ENCODE measurements at places on chromosomes 12 and 14. TPM values are rescaled to one million over a fixed set of nuclear protein-coding genes. Genes with fewer than 3 reads are reported as not detected.

PDZRN4 gene
- 176 TPM for total RNA-seq

ACOT6 gene
- total RNA-seq: not detected

DNA sequence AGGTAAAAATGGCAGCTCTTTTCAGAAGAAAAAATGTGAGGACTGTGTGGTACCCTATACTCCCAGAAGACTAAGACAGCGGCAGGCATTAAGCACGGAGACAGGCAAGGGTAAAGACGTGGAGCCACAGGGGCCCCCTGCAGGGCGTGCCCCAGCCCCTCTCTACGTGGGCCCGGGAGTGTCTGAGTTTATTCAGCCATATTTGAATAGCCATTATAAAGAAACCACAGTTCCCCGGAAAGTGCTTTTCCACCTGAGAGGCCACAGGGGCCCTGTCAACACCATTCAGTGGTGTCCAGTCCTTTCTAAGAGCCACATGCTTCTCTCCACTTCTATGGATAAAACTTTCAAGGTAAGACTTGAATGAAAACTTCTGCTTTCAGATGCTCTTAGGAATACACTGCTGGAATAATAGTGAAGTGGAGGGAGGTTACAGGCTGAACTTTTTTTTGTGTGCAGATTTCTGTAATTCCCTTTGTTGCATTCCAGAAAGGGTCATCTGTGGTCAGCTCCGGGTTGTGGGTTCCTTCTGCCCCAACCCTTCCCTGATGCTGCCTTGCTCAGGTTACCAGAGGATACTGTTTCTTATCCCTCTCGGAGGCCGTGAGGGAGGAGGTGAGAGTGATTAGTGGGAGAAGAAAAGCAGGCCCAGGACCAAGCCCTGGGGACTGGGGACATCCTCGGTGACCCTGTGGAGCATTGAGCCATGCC, 58.4 kb downstream of the SLC25A47 start:
- no peak for DNase-seq

GRCh38 chr12:89831310-89832095, 122.9 kb upstream of the ATP2B1 start:
- no peak for DNase-seq

DNA sequence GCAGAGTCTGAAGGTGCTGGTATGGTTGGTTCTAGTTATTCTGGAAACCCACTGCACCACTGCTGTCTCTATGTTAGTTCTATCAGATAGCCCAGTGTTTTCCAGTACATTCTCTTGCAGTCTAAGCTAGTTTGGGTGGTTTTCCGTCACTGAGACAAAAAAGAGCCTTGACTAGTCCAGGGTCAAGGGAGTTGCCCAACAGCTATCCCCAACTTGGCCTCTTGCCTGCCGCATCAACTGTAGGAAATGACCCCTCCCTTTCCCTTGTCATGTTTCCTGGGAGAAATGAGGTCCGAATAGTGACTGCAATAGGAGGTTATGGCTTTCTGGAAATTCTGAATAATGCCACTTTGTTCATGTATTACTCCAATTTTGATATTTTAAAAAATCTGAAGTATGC, 160.4 kb downstream of the EFCAB11 start:
- peak; percentile 63 for DNase-seq

GRCh38 chr12:28750946-28751685, 398.0 kb upstream of the FAR2 start:
- DNase-seq: no peak

DNA sequence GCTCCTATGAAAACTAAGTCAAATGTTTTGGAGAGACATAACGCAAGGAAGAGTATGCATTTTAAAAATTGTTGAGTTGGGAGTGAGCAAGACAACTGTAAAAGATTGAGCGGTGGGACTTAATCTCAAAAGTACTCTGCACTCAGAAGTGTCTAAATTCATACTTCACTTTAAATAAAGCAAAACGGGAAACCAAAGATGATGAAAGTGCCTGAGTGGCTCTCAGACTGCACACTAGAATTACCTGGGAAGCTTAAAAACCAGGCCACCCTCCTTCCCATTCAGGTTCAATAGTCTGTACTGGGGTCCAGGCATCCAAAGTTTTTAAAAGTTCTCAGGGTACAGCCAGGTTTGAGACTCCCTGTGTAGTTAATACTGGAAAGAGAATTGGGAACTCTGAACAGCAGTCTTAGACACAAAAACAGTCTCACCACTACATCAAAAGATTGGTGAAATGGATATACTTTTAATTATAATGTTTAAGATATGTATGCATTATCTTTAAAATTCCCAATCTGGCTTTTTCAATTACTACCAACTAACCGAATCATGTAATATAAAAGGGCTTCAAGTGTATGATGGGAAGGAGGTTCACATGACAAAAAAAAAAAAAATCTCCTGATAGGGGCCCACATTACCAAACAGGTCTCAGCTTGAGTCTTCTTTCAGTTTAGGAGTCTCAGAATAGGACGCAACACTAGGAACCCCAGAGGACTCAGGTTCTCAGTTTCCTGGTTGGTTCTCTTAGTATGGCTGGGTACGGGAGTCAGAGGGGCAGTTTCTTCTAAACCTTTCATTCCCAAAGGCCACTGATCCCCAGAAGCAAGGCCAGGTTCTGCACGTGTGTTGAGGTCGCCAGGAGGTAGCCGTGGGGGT, 1.0 kb downstream of the HOMEZ start:
- no peak for DNase-seq

DNA sequence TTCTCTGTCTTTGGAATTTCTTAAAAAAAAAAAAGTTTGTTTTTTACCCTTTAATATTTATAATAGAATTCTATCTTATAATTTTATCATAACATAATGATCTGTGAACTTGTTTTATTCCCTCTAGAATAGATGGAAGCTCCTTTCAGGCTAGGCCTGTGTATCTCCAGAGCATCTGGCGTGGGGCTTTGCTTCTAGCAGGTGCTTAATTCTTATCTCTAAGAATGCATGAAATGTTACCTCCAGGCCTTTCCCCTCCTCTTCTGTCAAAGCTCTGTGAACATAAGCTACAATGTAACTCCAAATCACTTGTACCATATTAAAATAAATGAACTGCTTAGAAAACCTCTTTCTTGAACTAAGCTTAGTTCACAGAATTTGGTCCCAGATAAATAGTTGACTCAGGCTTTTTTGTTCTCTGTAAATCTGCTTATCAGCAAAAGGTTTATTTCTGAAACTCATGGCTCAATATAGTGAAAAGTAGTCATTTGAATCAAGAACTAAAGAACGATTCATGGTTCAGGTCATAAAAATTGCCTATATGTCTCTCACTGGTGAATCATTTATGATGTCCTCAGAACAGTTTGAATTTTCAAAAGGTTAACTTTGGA, 407.1 kb downstream of the TRHDE start:
- DNase-seq: no peak

DNA sequence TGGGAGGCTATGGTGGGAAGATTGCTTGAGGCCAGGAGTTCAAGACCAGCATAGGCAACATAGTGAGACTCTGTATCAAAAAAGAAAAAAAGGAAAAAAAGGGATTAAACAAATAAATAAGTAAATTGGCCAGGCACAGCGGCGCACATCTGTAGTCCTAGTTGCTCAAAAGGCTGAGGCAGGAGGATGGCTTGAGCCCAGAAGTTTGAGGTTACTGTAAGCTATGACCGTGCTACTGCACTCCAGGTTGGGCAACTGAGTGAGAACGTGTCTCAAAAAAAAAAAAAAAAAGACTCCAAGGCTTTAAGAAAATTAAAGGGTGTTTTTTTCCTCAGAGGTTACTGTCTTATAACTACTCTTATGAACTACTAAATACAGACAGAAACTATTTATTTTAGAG, 11.7 kb downstream of the BEST3 start:
- no peak for DNase-seq

- DNase-seq: no peak
These were observed 152.7 kb upstream of the RMST start for GRCh38 chr12:97309921-97310320.

DNA sequence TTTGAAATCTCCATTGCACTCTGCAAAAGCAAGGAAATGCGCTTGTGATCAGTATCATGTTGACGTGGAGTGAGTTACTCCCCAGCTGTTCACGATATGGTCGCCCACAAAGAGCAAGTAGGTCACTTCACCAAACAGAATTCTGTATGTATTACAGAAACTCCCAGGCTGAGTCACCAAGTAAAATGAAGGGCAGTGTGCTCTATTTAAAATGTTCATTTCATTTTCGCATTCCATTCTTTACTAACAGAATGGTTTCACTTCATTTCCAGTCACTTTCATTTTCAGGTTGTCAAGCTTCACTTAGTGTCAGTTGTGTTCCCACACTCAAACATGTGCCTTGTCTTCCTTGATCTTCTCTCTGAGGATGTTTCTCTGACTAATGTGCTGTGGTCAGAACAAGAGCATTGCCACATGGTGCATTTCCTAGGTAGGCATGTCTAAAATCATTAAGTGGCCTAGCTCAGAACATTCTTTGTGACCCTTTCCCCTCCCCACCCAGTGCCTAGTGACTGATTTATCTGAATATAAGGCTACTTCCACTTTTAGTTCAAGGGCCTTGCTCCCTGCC, 391.2 kb downstream of the RAD51B start:
- no peak for DNase-seq

- no peak for DNase-seq
These were observed 280.0 kb downstream of the LRIG3 start for GRCh38 chr12:58640314-58640713.
